Left ventricle myocardium superior (tissue), 1 donor: ENCODE measurements at places on chromosomes 7 and 10. TPM values are rescaled to one million over a fixed set of nuclear protein-coding genes. Genes with fewer than 3 reads are reported as not detected.

- DNase-seq: no peak
Observed at GRCh38 chr7:16847381-16847860, 34.4 kb downstream of the AGR3 start.

PTPN20 gene
- 15.7 TPM for total RNA-seq

DNA sequence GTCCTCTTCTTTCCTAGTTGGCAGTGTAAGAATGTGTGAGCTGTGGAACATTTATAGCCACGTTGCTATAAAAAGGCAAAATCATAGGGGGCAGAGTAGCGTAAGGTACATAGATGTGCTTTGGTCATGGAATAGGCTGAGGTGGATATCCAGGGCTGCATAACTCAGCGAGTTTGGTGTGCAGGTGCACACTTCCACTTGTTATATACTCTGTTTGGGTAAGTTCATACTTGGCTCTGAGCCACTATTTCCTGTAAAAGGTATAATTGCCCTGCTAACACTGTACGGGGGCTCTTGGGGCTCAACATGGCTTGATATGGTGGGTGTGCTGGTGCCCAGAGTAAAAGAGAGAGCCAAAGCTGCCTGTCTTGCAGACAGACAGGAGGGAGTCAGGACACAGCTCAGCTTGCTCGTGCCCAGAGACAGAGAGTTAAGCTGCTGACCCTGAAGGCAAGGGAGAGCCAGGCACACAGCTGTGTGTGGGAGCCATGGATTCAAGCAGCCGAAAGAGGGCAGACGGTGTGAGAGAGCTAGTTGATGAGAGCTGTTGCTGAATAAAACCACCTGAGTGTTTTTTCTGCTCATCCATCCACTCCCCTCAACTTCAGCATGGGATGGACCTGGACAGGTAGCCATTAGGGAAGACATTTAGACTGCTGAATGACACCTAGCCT lies 126.7 kb downstream of the DKK1 start:
- no peak for DNase-seq

GLI3 gene
- total RNA-seq: 4.4 TPM

DNA sequence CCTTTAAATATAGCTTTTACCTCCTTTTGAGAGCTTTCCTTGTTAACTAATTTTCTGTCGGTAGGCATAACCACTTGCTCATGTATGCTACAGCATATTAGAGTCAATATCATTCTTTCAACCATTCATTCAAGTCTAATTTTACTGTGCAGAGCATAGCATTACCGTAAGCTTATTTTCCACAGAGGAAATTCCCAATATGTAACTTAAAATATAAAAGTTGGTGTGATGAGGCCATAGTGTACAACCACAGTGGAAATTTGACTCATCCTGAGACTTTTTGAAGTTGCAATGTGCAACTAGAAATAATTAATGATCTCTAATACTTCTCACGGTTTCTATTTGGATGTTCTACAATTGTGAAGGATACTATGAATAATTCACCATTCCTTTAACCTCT lies 80.6 kb upstream of the KLF6 start:
- DNase-seq: no peak
